ENCODE measurements at places on chromosomes 2 and 18.

DNA sequence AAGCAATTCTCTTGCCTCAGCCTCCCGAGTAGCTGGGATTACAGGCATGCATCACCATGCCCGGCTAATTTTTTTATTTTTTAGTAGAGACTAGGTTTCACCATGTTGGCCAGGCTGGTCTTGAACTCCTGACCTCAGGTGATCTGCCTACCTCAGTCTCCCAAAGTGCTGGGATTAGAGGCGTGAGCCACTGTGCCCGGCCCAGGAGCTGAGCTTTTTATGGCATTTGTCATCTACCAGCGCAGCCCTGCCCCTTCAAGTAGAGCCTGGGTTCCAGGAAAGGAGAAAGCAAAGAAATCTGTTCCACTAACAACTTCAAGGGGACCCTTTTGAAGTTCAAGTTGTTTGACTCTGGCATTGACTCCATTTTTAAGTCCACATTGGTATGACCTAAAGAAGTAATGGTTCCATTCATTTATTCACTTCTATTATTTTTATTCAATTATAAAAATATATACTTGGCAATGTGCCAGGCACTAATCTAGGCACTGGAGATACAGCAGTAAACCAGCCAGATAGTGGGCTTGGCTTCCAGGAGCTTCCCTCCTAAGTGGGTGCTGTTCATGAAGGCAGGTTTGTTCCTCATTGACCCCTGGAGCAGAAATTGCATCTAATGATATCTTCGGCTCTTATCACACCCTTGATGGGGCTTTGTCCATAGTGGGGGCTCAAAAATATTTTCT lies 8.0 kb upstream of the SFTPB start:
- no peak for DNase-seq

DNA sequence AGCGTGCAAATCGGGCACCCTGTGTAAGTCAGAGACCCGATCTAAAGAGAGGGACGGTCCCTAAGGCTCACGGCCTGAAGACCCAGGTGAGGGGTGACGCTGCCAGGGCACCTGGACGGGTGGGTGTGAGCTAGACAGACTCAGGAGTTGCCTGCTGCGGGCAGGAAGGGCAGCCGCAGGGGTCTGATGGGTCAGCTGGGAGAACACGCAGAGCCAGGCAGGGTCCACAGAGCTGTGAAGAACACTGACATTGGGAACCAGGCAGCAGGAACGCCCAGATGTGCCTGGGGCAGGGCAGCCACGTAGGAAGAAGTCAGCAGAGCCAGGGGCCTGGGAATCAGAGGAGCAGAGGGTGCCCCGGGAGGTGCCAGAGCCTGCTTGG lies 25.9 kb downstream of the HDAC4 start:
- DNase-seq, result no peak

- DNase-seq, result no peak
Measured at GRCh38 chr2:200369886-200370285, 63.4 kb downstream of the SPATS2L start.

- DNase-seq, result no peak
Measured at GRCh38 chr2:42907835-42908234, 115.5 kb upstream of the HAAO start.

- DNase-seq, result no peak
Measured at GRCh38 chr2:97967931-97968627, 27.7 kb downstream of the TMEM131 start.

DNA sequence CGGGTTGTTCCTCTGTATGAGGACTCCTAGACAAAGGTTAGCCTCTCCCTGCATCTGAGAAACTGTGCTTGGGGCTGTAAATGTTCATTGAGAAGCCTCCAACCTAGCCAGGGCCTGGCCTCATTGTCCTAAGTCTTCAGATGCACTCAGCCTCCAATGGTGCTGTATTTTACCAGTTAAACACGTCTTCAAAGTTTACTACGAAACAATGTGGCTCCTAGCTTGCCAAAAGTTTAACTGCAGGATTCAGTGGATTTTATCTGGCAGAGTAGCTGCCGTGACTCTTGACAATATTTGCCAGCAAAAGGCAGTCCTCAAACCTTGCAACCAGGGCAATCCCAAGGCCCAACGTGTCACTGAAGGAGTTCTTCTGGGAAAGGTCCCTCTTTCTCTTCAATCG lies 1.1 kb downstream of the PID1 start:
- DNase-seq, result no peak

- no peak for DNase-seq
Measured at GRCh38 chr2:63049970-63050333, 678 bp upstream of the OTX1 start.

- DNase-seq, result no peak
Measured at GRCh38 chr2:168986398-168986943, 44.7 kb downstream of the ABCB11 start.

DNA sequence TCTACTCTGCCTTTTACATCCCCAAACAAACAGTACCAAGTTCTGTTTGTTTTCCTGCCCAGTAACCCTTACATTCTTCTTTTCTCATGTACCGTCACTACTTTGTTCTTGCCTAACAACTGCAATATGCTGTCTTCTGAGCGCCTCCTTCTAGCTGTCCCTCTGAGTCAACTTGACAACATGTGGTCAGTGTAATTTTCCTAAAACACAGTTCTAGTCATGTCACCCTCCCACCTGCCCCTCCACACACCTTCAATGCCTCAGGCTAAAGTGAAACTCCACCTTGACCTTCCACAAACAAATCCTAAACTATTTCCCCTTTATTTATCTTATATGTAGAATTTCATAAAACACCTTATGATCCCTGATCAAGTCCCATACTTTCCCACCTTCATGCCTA lies 124.6 kb upstream of the CD302 start:
- DNase-seq, result no peak

DNA sequence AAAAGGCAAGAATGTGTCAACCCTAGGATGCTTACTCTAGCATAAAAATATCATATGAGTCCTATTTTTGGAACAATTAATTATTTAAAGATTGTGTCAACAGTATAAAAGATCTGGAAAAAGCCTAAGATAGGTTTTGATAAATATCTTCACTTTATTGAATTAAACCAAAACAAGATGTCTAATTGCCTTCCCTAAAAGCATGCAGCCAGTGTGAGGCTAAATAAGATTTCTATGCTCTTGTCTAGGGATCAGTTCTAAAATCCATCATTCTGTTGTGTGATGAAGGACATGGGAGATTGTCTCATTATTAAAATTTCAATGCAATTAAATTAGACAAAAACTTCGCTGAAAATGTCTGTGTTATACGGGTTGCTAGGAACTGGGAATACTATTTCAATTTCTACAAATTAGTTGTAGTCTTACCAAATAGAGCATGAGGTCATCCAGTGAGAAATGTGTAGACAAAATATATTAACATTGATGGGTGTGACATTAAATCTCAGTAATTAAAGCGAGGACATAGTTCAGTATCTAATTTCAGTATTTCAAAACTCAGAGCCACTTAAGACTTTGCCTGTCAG lies 535.6 kb upstream of the FSIP2 start:
- no peak for DNase-seq

DNA sequence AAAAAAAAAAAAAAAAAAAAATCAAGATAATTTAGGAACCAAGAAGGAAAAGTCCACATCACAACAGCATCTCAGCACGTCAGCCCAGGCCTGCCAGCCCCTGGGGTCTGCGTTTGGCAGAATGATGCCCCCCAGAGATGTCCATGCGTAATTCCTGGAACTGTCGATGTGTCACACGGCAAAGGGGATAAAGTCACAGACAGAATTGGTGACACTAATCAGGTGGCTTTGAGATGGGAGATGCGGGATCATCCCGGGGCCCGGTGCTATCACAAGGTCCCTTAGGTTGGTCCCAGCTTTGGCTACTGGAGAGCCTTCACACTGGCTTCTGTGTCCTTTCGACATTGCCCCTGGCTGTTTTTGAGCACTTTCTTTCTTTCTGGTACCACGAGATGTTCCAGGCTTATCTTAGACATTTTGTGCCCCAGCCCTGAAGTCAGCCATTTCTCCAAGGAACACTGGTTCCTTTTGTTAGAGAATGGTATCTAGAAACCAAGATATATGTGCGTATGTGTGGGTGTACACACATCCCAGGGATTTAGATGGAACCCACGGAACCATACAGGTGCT lies 20.7 kb downstream of the RAMP1 start:
- no peak for DNase-seq

- no peak for DNase-seq
Measured at GRCh38 chr18:49162226-49162864, 211.6 kb upstream of the SMAD7 start.

DNA sequence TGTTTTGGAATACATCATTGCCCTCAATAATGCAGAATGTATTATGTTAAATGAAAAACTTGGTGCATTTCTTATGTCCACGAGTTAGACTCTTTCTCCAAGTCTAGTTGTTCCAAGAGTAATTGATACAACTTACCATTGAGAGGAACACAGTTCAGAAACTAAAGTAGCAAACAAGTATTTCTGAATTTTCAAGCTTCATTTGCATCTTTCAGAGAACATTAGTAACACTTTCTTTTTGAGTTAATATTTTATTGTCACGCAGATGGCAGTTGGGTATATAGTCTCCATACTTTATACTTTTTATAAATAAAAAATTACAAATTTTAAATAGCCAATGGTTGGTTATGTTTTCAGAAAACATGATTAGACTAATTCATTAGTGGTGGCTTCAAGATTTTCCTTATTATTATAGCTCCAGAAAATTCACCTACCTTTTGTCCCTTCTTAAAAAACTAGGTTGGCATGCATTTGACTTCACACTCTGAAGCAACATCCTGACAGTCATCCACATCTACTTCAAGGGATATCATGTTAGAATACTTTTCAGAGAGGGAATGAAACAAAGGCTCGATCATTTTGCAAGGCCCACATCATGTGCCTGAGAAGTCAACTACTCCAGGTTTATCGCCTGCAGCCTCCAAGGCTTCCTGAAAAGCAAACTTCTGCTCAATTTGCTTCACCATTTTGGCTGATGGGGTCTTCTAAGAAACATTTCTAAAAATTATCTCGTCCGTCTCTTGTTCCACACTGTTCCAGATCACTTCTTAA lies 29.9 kb downstream of the LYPD6B start:
- no peak for DNase-seq

DNA sequence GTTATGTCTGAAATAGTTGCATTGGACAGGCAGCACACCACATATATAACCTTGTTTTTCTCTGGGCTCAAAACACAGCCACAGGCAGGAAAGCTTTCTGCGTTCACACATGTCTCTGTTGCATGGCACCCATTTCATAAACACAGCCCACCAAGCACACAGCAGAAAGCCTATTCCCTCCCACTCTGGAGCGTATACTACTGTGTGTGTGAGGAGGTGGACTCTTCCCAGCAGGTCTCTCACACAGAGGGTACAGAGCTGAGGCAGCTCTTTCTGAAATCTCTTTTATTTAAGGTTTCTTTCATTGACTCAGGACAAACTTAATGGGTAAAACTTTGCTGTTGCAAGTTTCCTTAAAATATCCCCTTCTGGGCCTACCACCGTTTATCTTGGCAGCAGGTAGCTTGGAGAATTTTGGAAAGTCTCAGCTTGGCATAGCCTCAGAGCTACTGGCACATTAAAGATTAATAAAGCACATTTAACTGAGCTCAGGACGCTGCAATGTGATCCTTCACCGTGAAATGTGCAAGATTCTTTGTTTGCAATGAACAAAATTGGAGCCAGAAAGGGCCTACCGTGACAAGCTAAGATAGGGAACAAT lies 105.1 kb upstream of the NCKAP5 start:
- DNase-seq, result no peak

DNA sequence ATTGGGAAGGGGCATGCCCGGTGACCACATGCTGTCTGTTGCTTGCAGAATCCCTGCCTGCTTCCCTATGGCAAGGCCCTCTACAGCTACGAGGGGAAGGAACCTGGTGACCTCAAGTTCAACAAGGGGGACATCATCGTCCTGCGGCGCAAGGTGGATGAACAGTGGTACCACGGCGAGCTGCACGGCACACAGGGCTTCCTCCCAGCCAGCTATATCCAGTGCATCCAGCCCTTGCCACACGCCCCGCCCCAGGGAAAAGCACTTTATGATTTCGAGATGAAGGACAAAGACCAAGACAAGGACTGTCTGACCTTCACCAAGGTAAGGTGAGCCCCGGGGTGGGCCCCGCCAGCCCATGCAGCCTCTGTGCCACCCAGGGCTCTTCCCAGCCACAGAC lies 218.6 kb downstream of the SH3RF3 start:
- DNase-seq, result no peak

- DNase-seq, result no peak
Measured at GRCh38 chr2:237271698-237272652, 142.0 kb downstream of the COL6A3 start.
